ENCODE measurements at places on chromosomes 3 and 15. TPM values are rescaled to one million over a fixed set of nuclear protein-coding genes. Genes with fewer than 3 reads are reported as not detected.
A peak's percentile ranks its signal among the peaks of the same experiment; 100 is the strongest.

DNA sequence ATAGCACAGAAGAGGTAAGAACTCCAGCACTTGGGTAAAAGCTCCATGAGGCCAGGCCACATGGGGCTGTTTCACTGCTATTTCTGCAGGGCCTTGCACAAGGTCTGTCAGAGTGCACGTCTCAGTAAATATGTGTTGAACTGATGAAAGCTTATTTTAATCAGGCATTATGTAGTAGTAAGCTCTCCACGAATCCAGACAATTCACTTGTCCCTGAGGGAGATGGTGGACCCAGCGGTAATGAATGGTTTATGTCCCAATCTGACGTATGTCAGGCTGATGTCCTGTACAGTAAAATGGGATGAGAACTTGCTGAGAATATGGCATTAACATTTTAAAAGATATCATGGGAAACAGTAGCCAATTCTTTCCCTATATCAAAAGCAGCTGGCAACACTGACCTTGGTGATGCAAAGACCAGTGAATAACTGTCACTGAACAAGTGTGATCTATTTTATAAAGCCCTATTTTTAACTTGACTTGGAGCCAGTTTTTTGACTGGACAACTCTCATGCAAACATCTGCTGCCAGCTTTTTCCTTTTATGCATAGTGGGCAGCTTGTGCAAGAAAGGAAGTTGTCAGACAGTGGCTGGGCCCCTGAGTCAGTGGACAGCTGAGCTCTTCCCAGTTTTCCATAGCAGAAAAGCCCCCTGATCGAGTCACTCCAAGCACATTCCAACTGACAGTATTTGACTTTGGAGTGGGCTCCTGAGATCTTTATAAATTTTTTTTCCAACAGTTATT is 519.8 kb upstream of the MDFIC2 start:
- no peak for DNase-seq

GRCh38 chr15:90603893-90604292 is 74.2 kb downstream of the CRTC3 start:
- no peak for DNase-seq

DNA sequence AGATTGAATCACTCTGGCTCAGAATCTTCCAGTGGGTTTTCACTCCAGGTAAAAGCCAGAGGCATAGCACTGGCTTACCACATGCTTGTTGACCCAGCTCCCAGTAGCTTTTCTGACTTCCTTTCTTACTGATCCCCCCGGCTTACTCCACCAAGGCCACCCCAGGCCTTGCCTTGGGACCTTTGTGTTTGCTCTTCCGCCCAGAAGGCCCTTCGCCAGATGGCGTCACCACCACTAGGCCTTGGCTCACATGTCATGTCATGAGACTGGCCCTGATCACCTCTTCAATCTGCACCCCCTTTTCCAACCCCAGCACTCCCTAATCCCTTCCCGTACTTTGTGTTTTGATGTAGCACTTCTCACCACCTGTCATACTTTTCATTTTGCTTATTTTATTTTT is 98.5 kb upstream of the UMPS start:
- no peak for DNase-seq

DNA sequence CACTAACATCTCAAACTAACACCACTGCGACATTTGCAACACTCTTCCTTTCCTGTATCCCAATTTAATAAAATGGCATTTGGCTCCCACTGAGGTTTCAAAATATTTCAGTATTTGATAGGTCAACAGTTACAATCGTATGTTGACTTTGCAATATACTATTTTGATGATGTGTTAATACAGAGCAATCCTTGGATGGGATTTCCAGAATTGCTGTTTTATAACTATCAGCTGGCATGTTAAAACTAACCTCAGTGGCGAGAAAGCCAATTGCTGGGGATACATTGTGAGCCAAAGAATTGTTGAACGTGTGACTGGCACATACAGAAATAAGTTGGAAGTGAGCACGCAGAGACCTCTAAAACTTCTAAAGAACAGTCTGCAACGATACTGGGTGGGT is 226.1 kb upstream of the LYSMD4 start:
- DNase-seq, result no peak

DNA sequence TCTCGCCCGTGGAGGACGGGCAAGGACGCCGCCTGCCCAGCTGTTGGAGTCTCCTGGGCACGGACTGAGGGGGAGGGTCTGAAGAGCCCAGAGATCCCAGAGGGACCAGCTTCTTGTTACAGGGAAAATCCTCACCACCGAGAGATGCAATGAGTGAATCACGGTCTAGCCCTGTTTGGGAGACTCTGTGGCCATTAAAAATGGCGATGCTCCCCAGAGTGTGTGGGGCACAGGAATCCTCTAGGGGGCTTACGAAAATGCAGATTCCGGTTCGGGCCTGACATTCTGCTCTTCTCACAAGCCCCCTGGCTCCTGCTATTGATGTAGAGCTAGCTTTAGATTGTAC is 35.5 kb upstream of the EPHB3 start:
- no peak for DNase-seq

GRCh38 chr15:49060710-49061495 is 14.7 kb upstream of the SECISBP2L start:
- DNase-seq, result no peak

GRCh38 chr15:92900731-92901071 is 577 bp downstream of the CHD2 start:
- no peak for DNase-seq

DNA sequence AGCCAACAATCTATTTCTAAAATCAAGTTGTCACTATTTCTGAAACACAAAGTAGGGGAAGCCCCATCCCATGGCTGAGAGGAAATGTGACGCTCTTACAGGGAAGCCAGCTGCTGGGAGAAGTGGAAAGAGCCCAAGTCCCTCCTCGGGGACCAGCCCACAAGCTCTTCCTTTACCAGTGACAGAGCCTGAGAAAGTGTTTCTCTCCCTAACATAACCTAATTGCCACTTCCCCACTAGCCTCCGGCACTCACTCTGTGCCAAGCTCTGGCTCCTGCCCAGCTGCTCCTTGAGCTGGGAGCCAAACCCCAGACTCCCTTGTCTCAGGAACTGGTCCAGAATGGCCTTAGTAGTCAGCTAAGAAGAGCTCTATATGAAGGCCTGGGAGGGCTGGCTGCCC is 42.9 kb downstream of the TNFAIP8L3 start:
- DNase-seq, result no peak

DNA sequence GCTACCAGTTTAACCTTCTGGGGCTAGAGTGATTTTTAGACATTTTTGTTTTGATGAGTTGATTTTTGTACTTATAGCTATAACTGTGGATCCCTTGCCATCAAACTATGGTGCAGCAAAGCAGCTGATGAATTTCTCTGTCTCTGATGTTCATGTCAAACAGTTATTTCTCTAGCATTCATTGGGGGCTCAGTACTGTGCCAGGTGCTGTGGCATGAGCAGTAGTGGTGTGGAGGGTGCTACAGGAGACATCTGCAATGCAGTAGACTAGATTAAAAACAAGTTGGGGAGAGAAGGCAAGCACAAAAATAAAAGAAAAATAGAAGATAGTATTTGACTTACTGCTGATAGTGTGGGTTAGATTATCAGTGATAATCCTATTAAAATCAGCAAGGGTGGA is 95.3 kb downstream of the AKAP13 start:
- no peak for DNase-seq

GRCh38 chr3:171748064-171748924 is 62.0 kb downstream of the PLD1 start:
- DNase-seq, result no peak

- DNase-seq, result no peak
Measured at GRCh38 chr3:34646911-34647460, 848.6 kb downstream of the PDCD6IP start.

- no peak for DNase-seq
Measured at GRCh38 chr3:149163066-149163465, 33.6 kb downstream of the HPS3 start.

DNA sequence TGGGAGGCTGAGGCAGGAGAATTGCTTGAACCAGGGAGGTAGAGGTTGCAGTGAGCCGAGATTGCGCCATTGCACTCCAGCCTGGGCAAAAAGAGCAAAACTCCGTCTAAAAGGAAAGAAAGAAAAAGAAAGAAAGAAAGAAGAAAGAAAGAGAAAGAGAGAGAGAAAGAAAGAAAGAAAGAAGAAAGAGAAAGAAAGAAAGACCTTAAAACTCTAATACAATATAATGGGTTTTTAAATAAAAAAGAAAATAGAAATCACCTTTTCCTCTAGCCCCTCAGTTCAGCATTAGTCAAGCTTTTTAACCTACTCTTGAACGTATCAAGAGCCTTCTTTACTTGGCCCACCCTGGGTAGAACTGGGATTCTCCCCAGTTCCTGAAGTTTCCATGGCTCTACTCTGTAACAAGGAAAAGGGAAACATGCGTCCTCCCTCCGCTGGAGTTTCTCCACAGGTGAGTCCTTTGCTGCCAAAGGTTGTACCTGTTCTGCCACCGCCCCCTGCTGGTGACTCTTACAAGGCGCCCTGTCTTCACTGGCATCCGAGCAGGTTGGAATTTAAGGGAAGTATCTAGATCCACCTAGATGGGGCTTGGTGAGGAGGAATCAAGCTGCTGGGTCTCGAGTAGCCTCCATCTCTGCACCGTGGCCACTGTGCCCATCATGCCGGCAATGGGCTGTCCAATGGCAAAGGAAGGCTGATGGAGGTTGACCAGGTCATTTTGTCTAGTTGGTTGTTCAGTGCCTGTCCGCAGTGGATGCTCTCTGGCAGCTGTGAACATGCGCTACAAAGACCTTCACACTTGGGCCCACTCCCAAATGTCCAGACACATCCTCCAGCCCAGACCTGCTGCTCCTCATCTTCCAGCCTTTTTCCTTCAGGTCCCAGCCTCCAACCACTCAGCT is 20.6 kb upstream of the EPHB3 start:
- DNase-seq, result no peak

DNA sequence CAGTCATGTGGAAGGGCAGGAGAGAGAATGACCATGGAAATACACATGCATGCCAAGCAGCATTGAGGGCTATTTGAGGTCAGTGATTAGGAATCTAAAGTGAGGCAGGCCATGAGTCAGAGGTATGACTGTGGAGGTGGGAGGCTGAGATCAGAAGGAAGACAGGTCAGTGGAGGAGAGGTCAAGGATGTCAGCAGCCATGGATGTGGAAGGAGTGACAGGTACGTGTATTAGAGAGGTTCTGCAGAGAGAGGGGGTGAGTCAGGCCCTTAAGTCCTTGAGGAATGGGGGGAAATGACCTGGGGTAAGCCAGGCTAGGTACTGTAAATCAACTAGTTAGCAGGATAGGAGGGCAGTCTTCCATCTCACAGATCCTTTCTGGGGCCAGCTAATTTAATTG is 166.6 kb downstream of the ANO10 start:
- DNase-seq, result no peak

DNA sequence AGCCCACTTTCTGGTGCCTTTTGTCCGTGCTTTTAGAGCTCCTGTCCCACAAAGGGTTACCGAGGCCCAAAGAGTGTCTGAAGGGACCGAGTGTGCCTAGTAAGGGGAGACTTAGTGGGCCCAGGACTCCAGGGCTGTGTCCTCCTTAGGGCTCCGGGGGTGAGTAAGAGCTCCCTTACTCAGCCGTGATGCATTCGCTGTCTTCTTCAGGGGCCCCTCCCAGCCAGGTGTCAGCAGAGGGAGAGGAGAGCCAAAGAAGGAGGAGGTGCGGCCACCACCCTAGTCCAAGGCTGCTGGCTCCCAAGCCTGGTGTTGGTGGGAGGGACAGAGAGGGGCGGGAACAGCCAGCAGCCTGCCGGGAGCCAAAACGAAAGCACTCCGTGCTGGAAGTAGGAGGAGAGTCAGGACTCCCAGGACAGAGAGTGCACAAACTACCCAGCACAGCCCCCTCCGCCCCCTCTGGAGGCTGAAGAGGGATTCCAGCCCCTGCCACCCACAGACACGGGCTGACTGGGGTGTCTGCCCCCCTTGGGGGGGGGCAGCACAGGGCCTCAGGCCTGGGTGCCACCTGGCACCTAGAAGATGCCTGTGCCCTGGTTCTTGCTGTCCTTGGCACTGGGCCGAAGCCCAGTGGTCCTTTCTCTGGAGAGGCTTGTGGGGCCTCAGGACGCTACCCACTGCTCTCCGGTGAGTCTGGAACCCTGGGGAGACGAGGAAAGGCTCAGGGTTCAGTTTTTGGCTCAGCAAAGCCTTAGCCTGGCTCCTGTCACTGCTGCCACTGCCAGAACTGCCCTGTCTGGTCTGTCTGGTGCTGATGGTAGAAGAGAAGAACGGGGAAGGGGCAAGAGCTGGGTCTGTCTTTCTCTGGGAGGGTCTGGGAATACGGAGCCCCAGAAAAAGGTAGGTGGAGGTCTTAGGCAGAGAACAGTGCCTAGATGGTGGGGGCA is at the start of gene IL17RC:
IL17RC (plus strand) TSS at position 365 of the 947 bp plus-strand sequence; CDS start at position 583, 218 bp downstream.
- peak; percentile 81 for DNase-seq

GRCh38 chr15:67080900-67081431 is 15.6 kb downstream of the SMAD3 start:
- no peak for DNase-seq

- DNase-seq, result no peak
Measured at GRCh38 chr3:150771600-150771999, 8.6 kb upstream of the SIAH2 start.

DNA sequence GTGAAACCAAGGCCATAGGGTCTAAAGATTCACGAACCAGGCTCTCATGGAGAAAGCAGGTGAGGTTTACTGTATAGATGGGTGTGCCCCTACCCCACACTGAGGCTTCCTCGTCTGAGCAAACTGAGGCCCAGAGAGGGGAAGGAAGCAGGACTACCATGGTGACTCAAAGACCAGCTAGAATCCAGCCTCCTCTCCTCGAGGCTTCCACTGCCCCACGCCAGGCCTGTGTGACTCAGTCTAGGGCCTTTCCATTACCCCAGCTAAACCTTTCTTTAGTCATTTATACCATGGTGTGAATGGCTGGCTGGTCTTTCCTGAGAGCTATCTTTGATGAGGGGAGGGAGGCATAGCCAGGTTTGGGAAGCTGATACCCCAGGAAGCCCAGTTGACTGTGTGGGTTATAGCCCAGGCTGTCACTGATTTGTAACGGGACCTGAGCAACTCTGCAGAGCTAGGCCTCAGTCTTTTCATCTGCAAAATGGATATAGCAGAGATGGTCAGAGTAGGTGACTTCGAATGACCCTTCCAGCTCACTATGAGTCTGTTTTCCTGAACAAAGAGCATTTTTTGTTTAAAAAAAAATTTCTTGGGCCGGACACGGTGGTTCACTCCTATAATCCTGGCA is 3.0 kb upstream of the RHO start:
- DNase-seq, result no peak

Gene ESYT3
- polyA plus RNA-seq, result 3.1 TPM

Gene DUOX1
- polyA plus RNA-seq, result 7.8 TPM

Gene CLDN16
- 35.6 TPM for polyA plus RNA-seq

Gene CSPG5
- polyA plus RNA-seq, result 1.2 TPM

Gene CCR9
- polyA plus RNA-seq, result 0.05 TPM

Gene DENND6A
- 41.0 TPM for polyA plus RNA-seq

Gene CA12
- polyA plus RNA-seq, result 151 TPM

Gene RAB6B
- 15.3 TPM for polyA plus RNA-seq

Gene EPHB3
- 27.6 TPM for polyA plus RNA-seq

Gene ATP13A5
- polyA plus RNA-seq, result 0.22 TPM

Gene CYP1A2
- 0.18 TPM for polyA plus RNA-seq

Gene SCAMP5
- 47.9 TPM for polyA plus RNA-seq

Gene KLHL40
- not detected for polyA plus RNA-seq

Gene PLEKHO2
- polyA plus RNA-seq, result 15.5 TPM
